ENCODE measurements at places on chromosomes 7 and 10. TPM values are rescaled to one million over a fixed set of nuclear protein-coding genes. Genes with fewer than 3 reads are reported as not detected.
A peak's percentile ranks its signal among the peaks of the same experiment; 100 is the strongest.

The ZP3 gene
- polyA plus RNA-seq, result 7.6 TPM

The TMEM243 gene
- 13.5 TPM for polyA plus RNA-seq

The LRIT1 gene
- not detected for polyA plus RNA-seq

The GDF10 gene
- 2.0 TPM for polyA plus RNA-seq

GRCh38 chr7:74625446-74625845, 32.1 kb upstream of the GTF2I start:
- no peak overlapping the region for H3K27ac ChIP-seq
- no peak overlapping the region for H3K4me3 ChIP-seq
- H3K4me1 ChIP-seq, result peaks cover 6% of the 10 kb centered on the region
- H3K36me3 ChIP-seq, result no peaks in the 10 kb centered on the region
- DNase-seq, result no peak

DNA sequence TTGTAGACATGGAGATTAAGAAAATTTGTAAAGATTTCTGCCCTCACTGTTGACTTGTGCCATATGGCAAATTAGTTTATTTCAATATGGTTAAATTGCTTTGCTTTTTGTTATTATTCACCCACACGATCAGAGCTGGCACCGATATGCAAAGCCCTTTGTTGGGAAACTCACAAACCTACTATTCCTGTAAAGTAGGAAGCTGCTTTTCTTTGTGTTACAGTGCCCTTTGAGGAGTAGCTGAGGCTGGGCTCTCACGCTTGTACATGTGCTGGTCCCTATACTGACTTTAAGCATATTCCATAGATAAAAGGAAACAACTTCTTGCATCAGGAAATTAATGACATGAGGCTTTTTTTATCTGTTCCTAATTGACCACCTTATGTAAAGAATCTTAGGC, 17.6 kb upstream of the AOAH start:
- no peaks in the 10 kb centered on the region for H3K36me3 ChIP-seq
- no peaks in the 10 kb centered on the region for H3K27me3 ChIP-seq
- DNase-seq, result no peak
- H3K4me1 ChIP-seq, result no peaks in the 10 kb centered on the region
- no peak overlapping the region for H3K4me3 ChIP-seq

DNA sequence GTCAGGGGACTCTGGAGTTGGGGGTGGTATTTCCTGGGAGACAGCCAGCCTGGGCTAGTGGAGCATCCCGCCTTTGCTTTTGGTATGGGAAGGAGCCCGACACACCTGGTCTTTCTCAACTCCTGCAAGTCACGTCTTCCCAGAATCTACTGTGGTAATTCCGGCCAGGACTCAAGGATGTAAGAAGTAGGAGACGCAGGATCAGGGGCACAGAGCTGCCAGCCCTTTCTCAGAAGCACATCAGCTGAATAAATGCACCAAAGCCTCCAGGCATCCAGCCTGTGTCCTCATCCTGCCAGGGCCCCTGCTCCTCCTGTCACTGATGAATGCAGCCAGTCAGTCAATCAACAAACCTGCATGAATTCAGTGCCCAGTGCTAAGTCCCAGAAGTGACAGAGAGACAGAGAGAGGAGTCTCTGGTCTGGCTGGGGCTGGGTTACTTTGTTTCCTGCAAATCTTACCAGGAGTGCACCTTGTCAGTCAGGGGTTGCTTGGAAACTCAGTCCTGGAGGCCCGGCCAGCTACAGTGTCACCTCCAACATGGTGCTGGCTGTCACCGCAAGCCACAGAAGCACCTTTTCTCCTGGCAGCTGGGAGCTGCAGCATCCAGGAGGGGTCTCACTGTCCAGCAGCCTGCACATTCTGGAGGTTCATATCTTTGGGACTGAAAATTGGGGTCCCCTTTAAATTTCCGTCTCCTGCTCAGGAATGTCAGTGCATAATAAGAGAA, 101.8 kb downstream of the PTPRE start:
- H3K27ac ChIP-seq, result no peak overlapping the region
- no peaks in the 10 kb centered on the region for H3K27me3 ChIP-seq
- no peak overlapping the region for H3K4me3 ChIP-seq
- no peaks in the 10 kb centered on the region for H3K36me3 ChIP-seq
- no peak for DNase-seq

DNA sequence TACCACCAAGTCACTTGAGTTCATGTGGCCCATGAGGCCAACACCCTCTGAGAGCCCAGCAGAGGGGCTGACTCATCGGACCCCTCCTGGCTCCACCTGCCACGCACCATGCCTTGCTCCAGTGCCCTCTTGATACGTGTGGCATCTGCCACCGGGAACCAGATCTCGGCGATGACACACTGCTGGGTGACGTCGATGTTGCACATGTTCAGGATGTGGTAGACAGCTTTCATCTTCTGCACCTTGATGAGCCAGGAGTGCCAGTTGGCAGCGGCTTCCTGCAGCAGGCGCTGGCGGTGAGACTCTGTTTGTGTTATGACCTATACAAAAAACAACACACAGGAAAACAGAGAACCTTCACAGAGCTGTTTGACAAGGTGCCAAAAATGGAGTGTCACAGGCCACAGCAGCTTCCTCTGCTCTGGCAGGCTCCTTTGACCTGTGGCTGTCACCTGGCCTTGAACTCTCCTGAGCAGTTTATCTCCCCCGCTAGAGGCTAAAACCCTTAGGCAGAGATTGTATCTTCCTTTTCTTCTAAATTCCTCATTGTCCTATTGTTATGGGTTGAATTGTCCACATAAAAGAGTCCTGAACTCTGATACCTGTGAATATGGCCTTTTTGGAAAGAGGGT, 45.2 kb upstream of the TMEM213 start:
- H3K36me3 ChIP-seq, result no peaks in the 10 kb centered on the region
- H3K27me3 ChIP-seq, result no peaks in the 10 kb centered on the region
- H3K4me3 ChIP-seq, result no peak overlapping the region
- H3K4me1 ChIP-seq, result no peaks in the 10 kb centered on the region
- no peak for DNase-seq
- H3K27ac ChIP-seq, result no peak overlapping the region

DNA sequence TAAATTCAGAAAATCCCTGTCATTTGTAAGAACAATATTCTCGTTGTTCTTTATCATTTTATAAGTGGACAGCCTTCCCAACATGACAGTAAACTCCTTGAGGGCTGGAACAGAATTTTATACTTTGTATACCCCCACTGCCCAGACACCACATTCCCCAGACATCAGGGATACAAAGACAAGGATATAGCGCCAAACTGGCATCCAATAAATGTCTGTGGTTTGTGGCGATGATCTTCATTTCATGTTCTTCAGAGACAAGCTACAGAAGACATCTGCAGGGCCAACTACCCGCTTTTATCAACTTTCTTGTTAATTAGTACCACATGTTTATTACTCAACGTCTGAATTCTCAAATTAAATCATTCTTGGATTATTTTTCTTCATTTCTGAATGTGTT, 155.9 kb downstream of the ATE1 start:
- no peak for DNase-seq
- peaks cover 4% of the 10 kb centered on the region for H3K4me1 ChIP-seq
- no peak overlapping the region for H3K27ac ChIP-seq
- H3K36me3 ChIP-seq, result no peaks in the 10 kb centered on the region
- no peak overlapping the region for H3K4me3 ChIP-seq
- H3K27me3 ChIP-seq, result no peaks in the 10 kb centered on the region

GRCh38 chr7:2526659-2527504, 7.3 kb downstream of the LFNG start:
- peak; percentile 74 for DNase-seq
- H3K4me3 ChIP-seq, result no peak overlapping the region
- no peaks in the 10 kb centered on the region for H3K36me3 ChIP-seq
- peaks cover 54% of the 10 kb centered on the region for H3K4me1 ChIP-seq

- H3K27me3 ChIP-seq, result no peaks in the 10 kb centered on the region
- no peaks in the 10 kb centered on the region for H3K36me3 ChIP-seq
- no peak overlapping the region for H3K27ac ChIP-seq
- H3K4me1 ChIP-seq, result no peaks in the 10 kb centered on the region
Measured at GRCh38 chr10:905503-905902, 26.0 kb downstream of the LARP4B start.
